ENCODE measurements at places on chromosomes 3 and 15.

DNA sequence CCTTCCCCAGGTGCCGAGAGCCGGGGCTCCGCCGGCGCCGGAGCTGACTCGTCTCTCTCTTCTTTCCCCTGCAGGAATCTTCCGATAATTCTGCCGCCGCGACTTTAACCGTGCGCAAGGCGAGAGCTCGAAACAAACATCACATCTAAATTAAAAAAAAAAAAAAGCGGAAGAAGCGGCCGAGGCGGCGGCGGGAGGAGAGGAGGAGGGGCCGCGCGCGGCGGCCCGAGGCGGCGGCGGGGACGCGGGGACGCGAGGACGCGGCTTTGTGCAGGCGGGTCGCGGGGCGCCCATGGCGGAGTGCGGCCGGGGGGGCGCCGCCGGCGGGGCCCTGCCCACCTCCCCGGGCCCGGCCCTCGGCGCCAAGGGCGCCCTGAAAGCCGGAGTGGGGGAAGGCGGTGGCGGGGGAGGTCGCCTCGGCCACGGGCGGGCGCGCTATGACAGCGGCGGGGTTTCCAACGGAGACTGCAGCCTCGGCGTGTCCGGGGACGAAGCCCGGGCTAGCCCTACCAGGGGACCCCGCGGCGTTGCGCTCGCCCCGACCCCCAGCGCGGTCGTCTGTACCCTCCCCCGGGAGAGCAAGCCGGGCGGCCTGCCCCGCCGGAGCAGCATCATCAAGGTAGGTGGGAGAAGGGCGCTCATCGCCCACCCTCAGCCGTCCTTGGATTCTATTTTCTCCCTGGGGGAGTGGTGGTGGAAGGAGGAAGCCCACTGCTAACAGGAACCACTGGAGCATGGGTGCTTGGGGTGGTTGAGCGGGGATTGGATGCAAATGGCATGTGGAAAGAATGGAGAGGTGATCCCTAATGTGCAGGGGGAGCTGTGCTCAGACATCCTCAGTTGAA lies at the start of gene PLCL2:
Gene PLCL2 (plus strand): TSS at position 208 of the 845 bp plus-strand sequence. CDS start 85 bp downstream, at position 293.
- DNase-seq, result peak; percentile 57

- DNase-seq, result no peak
Observed at GRCh38 chr3:178385280-178385952, 150.8 kb upstream of the KCNMB2 start.

DNA sequence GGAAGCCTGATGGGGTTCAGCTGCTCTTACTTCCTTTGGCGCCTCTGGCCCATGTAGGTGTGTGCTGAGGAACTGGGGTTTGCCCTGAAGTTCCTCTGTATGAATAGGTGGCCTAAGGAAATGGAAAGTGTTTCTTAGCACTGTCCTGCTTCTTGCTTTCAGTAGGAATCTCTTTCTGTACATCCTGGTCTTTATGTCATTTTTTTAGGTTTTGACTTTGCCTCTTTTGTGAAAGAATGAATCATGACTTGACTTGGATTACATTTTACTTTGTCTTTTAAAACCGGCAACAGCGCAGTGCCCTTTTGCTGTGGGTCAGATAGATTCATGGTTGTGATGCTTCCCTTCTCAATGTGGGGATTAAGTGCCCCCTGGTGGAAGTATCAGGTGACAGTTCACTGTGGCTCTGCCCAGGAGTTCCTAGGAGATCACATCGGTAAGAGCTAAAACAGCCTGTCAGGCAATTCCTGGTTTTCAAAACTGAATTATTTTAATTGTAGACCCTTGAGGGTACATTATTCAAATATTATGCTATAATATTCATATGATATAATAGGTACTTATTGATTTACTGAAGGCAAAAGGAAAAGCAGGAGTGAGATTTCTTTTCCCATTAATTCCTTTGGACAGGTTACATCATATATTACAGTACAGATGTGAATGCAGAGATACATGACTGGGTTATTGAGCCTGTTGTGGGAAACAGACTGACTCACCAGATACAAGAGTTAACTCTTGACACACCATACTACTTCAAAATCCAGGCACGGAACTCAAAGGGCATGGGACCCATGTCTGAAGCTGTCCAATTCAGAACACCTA lies 95.4 kb downstream of the HCN4 start:
- peak; percentile 43 for DNase-seq

GRCh38 chr3:48013288-48013980 lies 2.8 kb downstream of the MAP4 start:
- no peak for DNase-seq

DNA sequence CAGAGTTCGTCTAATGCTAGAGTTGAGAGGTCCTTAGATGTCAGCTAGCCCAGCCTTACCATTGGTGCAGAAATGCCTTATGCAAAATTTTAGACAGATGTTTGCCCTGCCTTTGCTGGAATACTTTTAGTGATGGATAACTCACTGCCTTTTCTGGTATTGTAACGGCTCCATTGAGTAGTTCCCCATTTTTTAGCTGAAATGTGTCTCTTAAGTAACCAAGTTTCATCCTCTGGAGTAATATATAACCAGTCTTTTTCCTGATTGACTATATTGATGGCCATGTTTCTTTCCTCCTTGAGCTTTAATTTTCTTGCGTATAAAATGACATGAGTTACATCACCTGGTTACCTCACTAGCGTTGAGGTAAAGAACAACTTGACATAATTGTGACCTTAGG lies 45.0 kb downstream of the SNRK start:
- no peak for DNase-seq

DNA sequence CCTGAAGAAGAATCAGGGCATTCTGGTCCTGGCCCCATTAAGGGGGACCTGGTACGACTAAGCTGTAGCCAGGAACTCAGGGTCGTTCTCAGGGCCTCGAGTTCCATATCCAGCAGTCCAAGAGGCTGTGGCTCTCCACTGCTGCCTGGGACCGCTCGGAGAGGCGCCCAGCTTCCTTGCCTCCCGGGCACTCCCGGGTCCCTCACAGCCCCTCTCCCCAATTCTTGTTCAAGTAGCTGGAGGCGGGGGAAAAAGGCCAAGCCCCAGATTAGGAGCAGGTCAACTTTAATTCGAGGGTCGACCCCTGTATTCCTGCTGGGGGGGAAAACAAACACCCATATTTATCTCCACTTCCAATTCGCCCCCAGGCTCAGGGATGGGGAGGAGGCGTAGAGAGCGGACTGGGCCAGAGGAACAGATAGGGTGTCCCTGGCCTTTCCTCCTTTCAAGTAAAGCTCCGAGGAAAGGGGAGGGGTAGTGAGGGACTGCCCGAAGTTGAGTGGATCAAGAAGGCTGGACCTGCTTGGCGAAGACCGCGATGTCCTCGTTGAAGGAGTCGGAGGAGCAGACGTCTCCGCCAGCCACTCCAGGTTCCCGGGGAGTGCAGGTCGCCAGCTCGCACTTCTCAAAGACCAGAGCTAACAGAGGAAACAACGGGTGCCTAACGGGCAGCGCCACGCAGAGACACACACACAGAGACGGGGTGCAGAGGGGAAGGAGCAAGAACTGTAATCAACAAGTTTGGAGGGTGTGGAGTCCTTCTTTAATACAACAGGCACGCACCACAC lies 4.4 kb downstream of the MEIS2 start:
- DNase-seq, result no peak

- peak; percentile 49 for DNase-seq
Observed at GRCh38 chr3:9715764-9716437, 12.3 kb downstream of the CPNE9 start.

GRCh38 chr3:72440491-72440890 lies 407.8 kb downstream of the SHQ1 start:
- DNase-seq, result no peak

Data from activated CD4-positive, alpha-beta T cell treated with anti-CD3 and anti-CD28 coated beads, Interleukin-2, amount 50 U/mL, for 48 hours (primary cell).